Spinal cord (tissue), 10 donors: ENCODE measurements at places on chromosomes 1 and 21. TPM values are rescaled to one million over a fixed set of nuclear protein-coding genes. Genes with fewer than 3 reads are reported as not detected.

Gene DUSP12
- total RNA-seq = 48.5 TPM

Gene MSH4
- total RNA-seq = 0.79 TPM

Gene VAV3
- 13.6 TPM for total RNA-seq

Gene ZC3H12A
- total RNA-seq = 2.4 TPM

Gene CFHR3
- 0.72 TPM for total RNA-seq

Gene S100B
- 415 TPM for total RNA-seq

Gene AXDND1
- 1.2 TPM for total RNA-seq

Gene MIXL1
- 0.50 TPM for total RNA-seq

Gene CR1
- total RNA-seq = 1.2 TPM

Gene ZNF648
- 0.99 TPM for total RNA-seq

Gene SMCP
- total RNA-seq = not detected

Gene BOLA1
- 10.7 TPM for total RNA-seq

Gene SYCP1
- total RNA-seq = not detected

Gene ENAH
- total RNA-seq = 91.4 TPM

Gene MRPS15
- total RNA-seq = 47.4 TPM

Gene CFHR5
- 0.11 TPM for total RNA-seq

Gene JAM2
- total RNA-seq = 77.4 TPM

Gene ARHGEF19
- total RNA-seq = 2.8 TPM

Gene KRTAP23-1
- not detected for total RNA-seq

Gene SCAMP3
- 26.3 TPM for total RNA-seq

Gene MAST2
- total RNA-seq = 34.6 TPM

Gene ITLN2
- total RNA-seq = 0.17 TPM

Gene PLEKHA6
- 22.1 TPM for total RNA-seq

Gene TNFRSF9
- total RNA-seq = 0.11 TPM

Gene LMOD1
- total RNA-seq = 1.9 TPM

Gene FCRL6
- 0.20 TPM for total RNA-seq

Gene KRTAP10-2
- total RNA-seq = not detected

Gene FAAH
- total RNA-seq = 14.3 TPM

Gene FCMR
- total RNA-seq = 0.89 TPM

Gene PRKAA2
- total RNA-seq = 27.4 TPM

Gene UBXN10
- 4.2 TPM for total RNA-seq

Gene C1orf87
- 1.1 TPM for total RNA-seq

Gene OR2T33
- total RNA-seq = not detected

Gene COL11A1
- 164 TPM for total RNA-seq

Gene FALEC
- total RNA-seq = not detected

Gene MANEAL
- 30.8 TPM for total RNA-seq

Gene IL20
- total RNA-seq = not detected

Gene RNF186
- total RNA-seq = not detected

Gene IVL
- total RNA-seq = not detected

Gene CELF3
- total RNA-seq = 12.7 TPM

Gene PGBD5
- total RNA-seq = 4.3 TPM

Gene HES3
- not detected for total RNA-seq

Gene NMNAT2
- 20.8 TPM for total RNA-seq

Gene AADACL3
- not detected for total RNA-seq

Gene ADCY10
- 0.33 TPM for total RNA-seq

Gene CFHR1
- 0.83 TPM for total RNA-seq

Gene KRTAP10-7
- not detected for total RNA-seq

Gene PIGR
- total RNA-seq = 0.10 TPM

Gene HSD11B1
- 0.22 TPM for total RNA-seq

Gene C1orf226
- 1.4 TPM for total RNA-seq

Gene SPSB1
- total RNA-seq = 10.6 TPM

Gene SFT2D2
- total RNA-seq = 42.1 TPM

Gene FCRLA
- total RNA-seq = 0.44 TPM

Gene SRRM1
- total RNA-seq = 51.8 TPM

Gene AHDC1
- 22.8 TPM for total RNA-seq

Gene C1orf159
- total RNA-seq = 4.4 TPM
